DND-41 (cell line): ENCODE measurements at places on chromosomes 5 and 9.
A peak's percentile ranks its signal among the peaks of the same experiment; 100 is the strongest.

DNA sequence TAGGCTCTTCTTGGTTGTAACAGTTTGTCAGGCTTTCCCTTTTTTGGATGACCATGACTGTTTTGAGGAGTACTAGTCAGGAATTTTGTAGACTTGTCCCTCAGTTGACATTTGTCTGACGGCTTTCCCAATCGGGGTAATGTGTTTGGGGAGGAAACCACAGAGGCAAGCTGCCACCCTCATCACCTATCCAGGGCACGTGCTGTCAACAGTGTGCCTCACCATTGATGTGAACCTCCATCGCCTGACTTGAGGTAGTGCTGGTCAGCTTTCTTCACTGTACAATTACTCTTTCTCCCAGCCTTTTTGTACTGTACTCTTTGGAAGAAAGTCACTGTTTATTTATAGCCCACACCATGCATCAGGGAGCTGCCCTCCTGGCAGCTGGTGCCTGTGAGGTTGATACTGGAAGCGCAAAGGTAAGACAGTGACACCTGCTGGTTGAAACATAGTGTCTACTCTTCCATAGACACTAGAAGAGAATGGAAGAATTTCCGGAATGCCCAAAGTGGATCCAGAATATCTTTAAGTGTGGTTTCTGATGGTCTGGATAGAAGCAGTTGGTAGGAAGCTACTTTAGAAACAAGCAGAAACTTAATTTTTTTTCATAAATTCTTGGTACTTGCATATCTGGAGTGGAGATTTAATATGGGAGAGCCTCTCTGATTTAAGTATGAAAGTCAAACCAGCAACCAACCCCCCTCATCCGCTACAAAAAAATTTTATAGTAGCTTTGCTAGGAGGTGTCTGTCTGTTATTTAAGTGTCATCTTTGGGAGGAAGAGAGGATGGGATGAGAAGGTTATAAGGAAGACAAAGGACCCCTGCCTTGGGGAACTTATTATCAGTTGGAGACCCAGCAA lies 69.3 kb downstream of the SNX30 start:
- peak; percentile 27 for DNase-seq

DNA sequence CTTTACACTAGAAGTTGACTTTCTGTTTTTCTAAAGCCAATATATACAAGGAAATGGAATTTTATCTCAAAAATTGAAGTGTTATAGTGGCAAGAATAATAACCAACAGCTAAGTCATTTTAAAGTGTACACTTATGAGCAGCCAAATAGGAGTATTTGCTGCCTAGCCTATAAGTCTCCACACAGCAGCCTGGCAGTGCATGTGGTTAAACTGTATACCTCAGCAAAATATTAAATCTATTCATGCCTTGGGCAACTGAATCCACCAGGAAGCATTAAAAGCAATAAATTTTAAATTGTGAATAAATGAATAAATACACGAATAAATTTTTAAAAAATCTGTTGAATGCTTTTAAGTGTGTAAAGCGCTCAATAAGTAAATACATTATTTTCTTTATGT lies 432.4 kb upstream of the RORB start:
- DNase-seq: no peak

DNA sequence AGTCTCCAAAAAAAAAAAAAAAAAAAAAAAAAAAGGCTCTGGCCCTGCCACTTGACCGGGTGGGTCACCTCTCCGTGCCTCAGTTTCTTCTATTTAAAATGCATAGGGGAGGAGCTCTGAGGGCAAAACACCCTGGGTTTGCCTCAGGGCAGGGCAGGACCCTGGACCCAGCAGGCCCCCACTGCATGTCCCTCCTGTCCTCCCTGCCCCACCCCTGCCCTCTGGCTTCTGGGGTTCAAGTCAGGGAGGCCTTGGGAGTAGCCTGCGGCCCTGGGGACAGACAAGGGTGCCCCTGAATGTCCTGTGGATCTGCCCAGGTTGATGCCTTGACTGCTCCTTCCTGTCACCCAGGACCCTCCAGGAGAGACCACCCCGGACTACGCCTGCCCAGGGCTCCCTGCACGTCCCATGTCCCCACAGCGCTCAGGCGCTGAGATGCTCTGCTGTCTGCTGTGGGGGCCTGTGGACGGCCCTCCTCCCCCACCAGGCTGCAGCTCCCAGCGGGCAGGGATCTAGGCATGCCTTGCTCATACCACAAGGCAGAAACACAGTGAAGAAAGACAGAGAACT lies 35.4 kb downstream of the ADAMTS2 start:
- DNase-seq: no peak

DNA sequence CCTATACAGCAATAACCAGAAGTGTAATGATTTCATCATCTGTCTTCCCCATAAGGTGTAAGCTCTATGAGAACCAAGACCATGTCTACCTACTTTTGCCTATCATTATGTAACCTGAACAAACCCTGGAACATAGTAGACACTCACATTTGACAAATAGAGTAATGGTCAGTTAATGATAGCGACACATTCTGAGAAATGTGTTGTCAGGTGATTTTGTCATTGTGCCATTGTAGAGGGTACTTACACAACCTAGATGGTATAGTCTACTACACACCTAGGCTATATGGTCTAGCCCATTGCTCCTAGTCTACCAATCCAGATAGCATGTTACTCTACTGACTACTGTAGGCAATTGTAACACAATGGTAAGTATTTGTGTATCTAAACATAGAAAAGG lies 22.3 kb upstream of the WDR41 start:
- no peak for DNase-seq

DNA sequence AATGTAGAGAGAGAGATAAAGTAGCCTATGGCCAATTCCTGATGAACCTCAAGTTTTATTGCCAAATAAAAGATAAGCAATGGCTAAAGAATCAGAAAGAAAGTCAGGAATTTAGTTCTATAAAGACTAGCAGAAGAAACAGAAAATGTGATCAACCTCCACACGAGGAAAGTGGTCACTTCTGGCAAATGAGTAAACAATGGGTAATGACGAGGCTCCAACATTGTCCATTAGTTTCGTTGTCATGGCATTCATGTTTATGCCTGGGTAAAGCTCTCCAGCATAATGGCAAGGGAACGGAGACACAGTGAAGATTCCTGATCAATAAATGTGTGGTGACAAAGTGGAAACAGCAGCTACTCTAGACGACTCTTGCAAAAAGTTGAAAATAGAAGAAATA lies 341.8 kb upstream of the CTNND2 start:
- DNase-seq: no peak

DNA sequence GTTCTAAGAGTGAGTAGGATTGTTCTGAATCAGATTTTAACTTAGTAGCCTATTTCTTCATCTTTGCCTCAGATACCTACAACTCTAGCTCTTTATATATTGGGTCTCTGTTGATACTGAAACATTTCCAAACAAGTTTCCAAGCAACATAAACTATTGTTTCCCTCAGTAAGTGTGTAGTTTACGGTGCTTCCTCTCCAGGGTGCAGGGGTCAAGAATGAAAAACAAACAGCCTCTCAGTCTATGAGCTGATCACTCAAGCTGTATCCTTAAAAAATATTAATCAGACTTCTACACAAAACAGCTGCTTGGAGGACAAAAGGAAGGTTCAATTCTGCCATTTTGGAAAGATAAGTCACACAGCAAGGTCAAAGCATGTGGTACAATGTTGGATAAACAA lies 75.0 kb downstream of the ADAMTS12 start:
- DNase-seq: no peak

DNA sequence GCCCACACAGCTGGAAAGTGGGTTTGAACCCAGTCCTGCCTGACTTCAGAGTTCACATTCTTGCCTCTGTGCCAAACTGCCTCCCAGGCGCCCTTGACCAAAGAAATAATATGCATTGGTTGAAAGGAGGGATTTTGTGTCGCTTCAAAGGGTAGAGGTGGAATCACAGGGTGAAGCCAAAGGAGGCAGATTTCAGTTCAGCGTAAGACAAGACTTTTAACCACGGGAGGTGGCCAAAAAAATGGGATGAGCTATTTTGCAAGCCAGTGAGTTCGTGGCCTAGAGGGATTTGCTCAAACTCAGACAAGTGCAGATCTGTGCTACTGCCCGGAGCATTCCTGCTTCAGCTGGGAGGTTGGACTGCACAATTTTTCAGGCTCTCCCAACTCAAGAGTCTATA lies 57.6 kb upstream of the RANBP3L start:
- no peak for DNase-seq

GRCh38 chr5:55096182-55096581 lies 6.3 kb upstream of the GZMA start:
- no peak for DNase-seq

- peak; percentile 27 for DNase-seq
Measured at GRCh38 chr9:86614871-86615849, 260.9 kb upstream of the TUT7 start.

GRCh38 chr9:18154661-18155060 lies 319.3 kb upstream of the ADAMTSL1 start:
- DNase-seq: no peak

DNA sequence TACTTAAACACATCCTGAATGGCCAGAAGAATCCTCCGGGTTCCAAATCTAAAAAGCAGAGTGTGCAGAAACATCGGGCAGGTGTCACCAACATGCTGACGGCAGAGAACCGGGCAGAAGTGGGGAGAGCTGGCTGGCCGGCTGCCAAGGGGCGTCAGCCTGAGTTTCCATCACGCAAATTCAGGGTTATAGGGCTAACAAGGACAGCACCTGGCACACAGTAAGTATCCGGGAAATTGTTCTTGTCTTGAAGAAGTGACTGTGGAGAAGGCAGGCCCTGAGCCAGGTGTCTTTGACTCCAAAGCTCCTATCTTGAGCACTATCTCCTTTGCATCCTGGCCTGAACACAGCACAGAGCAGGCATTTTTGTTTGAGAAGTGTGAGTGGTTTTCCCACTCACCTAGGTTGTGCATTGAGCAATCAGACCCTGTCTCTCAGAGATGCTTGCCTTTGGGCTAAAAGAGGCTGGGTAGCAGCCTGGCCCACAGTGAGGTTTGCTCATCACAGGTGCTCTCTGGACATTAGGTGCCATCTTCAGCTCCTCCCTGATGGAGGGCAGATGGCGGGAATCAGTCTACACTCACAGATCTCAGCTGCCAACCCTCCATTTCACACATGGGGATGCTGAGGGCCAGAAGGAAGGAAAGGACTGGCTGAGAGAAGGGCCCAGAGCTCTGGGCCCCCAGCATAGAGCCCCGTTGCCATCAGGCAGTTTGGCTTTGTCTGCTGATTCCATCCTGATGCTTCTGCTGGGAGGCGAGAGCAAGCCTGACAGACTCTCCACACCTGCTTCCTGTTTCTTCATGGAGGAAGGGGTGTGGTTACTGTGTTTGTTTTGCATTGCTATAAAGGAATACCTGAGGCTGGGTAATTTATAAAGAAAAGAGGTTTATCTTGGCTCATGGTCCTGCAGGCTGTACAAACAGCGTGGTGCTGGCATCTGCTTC lies 52.8 kb downstream of the WHRN start:
- DNase-seq: no peak

GRCh38 chr9:98218562-98219363 lies 26.3 kb upstream of the CORO2A start:
- no peak for DNase-seq

DNA sequence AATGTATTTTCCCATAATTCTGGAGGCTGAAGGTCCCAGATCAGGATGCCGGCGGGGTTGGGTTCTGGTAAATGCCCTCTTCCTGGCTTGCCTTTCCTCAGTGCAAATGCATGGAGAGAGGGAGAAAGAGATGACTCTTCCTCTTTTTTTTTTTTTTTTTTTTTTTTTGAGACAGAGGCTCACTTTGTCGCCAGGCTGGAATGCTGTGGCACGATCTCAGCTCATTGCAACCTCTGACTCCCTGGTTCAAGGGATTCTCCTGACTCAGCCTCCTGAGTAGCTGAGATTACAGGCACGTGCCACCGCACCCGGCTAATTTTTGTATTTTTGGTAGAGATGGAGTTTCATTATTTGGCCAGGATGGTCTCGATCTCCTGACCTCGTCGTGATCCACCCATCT lies 300.0 kb upstream of the TAS2R1 start:
- DNase-seq: no peak

DNA sequence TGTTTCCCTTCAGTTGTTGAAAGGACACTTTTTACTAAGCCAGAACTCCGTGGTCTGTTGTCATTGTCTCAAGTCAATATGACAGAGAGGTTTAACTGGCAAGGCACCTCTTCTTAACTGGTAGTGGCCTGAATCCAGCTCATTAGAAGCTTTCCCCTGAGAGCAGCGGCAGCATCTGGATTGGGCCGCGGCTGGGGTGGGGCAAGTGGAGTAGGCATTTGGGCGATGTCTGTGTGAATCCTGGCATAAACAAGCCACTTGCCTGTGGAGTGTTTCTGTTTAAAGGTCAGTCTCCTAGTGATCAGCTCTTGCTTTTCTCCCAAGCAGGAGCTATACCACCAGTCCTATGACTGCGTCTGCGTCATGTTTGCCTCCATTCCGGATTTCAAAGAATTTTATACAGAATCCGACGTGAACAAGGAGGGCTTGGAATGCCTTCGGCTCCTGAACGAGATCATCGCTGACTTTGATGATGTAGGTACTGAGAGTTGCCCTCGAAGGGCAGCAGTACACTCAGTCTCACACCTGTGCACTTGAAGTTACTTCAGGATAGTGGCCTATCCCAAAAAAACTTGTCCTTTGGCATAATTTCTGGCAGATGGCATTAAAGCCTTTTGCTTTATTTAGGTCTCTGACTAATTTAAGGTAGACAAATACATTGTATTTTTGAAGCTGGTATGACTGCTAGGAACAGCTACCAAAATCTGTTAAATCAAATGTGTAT lies 48.9 kb downstream of the CFAP90 start:
- DNase-seq: no peak

DNA sequence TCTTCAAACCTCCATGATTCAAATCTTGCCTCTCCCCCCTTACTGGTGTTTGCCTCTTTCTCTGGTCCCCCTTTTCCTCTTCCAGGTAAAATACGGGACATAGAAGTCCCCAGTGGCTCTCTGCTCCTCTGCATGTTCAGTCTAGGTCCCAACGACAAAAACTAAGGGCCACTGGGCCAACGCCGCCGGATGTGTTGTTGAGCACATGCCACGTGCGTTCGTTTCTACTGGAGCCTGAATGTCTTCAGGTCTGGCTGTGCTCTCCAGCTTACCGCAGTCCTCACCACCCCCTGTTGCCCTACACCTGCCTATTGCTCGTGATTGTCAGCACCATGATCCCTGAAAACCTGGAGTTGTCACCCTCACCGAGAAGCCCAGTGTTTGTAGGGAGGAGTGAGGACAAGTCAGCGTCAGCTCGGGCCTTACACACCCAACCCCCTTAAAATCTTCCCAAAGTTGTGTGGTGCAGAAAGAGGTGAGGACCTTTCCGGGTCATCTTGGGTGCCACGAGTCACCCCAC lies 2.8 kb upstream of the ADAMTS2 start:
- no peak for DNase-seq

- no peak for DNase-seq
Measured at GRCh38 chr9:91157883-91158282, 203.8 kb downstream of the AUH start.

GRCh38 chr9:35616681-35617459 lies 1.3 kb downstream of the CD72 start:
- no peak for DNase-seq

- no peak for DNase-seq
Measured at GRCh38 chr5:15827741-15828140, 327.8 kb downstream of the FBXL7 start.

GRCh38 chr5:9716838-9717281 lies 86.7 kb upstream of the TAS2R1 start:
- no peak for DNase-seq

- DNase-seq: no peak
Measured at GRCh38 chr5:123947797-123948196, 435.8 kb downstream of the CSNK1G3 start.

GRCh38 chr5:125581311-125581710 lies 834.9 kb upstream of the ZNF608 start:
- no peak for DNase-seq

- no peak for DNase-seq
Measured at GRCh38 chr5:27387535-27388073, 349.2 kb upstream of the CDH9 start.
